ENCODE measurements at places on chromosomes 1 and 21.

GRCh38 chr1:201260648-201261311 is 22.5 kb upstream of the PKP1 start:
- no peak for DNase-seq

- DNase-seq: no peak
These were observed 374 bp downstream of the SH2D5 start for GRCh38 chr1:20732071-20732587.

GRCh38 chr1:224785622-224786021 is 143.9 kb upstream of the DNAH14 start:
- no peak for DNase-seq

GRCh38 chr1:227758366-227758765 is 23.1 kb downstream of the SNAP47 start:
- DNase-seq: no peak

GRCh38 chr1:110007046-110007830 is 22.7 kb downstream of the AHCYL1 start:
- peak; percentile 80 for DNase-seq

- no peak for DNase-seq
These were observed 30.7 kb downstream of the PPP2R5A start for GRCh38 chr1:212315907-212316306.

- no peak for DNase-seq
These were observed 24.8 kb upstream of the RNF19B start for GRCh38 chr1:32989160-32990050.

GRCh38 chr1:8226747-8227146 is 91.2 kb upstream of the SLC45A1 start:
- no peak for DNase-seq

DNA sequence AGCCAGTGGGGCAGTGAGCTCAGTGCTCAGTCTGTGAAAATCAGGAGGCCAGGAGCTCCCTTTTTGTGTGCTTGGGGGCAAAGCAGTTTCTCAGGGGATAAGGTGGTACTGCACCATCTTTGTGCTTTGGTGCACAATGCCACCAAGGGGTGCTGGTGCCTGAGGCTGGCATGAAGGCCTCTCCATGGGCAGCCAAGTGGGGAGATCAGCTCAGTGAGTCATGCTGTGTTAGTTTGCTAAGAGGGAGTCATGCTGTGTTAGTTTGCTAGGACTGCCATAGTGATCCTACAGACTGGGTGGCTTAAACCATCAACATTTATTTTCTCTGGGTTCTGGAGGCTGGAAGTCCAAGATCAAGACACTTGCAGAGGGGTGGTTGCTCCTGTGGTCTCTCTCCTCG is 428.1 kb downstream of the PRDM2 start:
- no peak for DNase-seq

DNA sequence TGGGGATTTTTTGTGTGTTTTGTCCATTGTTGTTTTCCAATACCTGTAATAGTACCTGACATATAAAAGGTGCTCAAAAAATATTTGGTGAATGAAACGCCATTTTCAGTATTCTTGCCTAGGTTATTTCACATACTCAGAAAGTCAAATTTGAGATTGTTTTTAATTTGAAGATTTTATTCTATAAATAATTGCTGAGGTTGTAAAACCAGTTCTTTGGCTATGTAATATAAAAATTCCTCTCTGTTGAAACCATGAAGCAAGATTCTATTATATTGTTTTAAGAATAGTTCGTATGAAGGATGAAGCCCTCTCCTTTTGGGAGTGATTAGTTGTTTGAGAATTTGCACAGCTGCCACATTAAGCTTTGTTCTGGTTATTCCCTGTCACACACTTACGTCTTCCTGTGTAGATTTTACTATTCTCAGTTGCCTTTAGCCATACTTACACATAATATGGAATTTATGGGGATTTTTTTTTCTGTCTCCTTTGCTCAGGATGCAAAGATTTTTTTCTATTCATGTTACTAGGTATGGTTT is 60.2 kb upstream of the MPC2 start:
- DNase-seq: no peak

DNA sequence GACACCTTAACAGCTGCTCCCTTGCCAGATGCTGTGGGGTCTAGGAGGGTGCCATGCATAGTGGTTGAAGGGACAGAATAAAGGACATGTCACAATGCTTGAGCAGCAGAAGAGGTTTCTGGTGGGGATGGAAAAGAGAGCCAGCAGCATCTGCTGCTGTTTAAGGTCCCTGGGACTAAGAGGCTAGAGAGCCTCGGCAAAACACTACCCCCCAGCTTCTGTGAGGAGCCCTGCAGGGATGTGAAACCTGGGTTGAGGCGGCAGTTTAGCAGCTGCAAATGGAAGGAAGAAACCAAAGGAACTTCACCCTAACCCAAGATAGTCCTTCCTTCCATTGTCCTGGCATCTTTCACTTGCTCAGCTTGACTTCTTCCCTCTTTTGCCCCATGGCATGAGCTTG is 39.4 kb downstream of the PLXNA2 start:
- no peak for DNase-seq

GRCh38 chr1:221794935-221795334 is 53.0 kb upstream of the DUSP10 start:
- no peak for DNase-seq

GRCh38 chr1:20199840-20200239 is 13.5 kb upstream of the PLA2G2C start:
- no peak for DNase-seq

GRCh38 chr21:35484851-35485250 is 435.7 kb upstream of the RUNX1 start:
- no peak for DNase-seq

DNA sequence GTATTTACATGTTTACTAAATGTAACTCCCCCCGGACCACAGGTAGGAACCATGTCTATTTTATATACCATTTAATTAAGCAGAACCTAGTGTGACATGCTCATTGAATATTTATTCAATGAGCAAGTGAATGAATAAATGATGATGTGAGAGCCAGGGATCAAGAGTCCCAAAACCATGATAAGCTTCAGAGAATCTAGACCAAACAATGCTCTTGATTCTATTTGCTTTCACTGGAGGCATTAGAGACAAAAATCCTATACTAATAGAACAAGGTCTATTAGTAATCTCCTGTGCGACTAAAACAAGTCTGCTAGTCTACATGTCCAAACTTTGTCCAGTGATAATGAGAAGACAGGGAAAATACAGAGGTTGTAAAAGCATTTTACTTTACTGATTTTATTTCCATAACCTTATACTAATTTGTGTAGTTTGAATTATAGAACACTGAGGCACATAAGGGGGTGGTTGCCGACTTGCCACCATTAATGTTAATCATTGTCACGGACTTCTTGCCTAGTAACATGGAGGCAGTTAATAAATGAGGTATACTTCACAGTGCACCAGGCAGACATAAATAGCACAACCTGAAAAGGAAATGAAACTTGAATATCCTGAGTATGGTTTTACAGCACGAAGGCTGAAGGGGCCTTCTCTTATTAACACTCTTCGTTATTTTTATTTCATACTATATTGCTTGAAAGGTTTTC is 69.8 kb downstream of the TBX15 start:
- no peak for DNase-seq

DNA sequence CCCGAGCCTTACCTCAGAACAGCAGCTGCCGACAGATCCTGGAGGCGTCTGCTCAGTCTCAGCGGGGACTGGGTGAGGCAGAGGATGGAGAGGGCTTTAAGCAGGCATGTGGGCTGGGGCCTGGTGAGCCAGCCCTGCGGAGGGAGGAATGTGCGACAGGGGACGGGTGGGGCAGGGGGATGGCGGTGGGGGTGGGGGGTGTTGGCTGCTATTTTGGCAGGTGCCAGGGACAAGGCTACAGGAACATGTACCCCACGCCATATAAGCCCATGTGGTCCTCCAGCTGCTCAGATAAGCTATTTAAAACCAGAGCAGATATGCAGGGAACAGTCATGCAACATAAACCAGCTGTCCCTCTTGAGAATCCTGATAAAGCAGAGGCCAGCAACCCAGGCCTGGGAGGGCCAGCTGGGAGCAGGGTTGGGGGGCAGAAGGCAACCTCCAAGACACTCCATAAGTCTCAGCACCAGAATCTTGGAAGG is at the start of gene TNNT2:
TSS of gene TNNT2 (minus strand) at position 70 of the 482 bp plus-strand sequence. CDS start 4,426 bp downstream, outside the sequence.
- DNase-seq: no peak

DNA sequence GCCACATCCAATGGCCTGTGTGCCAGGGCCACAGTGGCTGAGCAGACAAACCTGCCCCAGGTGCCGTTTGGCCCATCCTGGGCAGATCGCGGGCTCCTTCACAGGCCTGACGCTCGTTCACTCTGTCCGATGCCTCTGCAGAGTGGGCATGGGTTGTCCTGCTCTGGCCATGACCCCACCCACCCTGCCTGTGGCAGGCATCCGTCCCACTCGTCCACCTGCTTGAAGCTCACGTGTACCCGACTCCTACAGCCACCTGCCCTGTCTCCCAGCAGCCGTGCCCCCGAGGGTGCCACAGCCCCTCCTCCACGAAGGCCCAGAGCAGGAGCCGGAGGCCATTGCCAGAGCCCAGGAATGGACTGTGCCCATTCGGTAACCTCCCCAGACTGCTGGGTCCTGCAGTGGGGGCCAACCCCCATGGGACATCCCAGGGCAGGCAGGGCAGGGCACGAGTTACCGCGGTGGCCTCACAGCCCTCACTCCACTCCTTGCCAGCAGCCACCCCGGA is 41.9 kb downstream of the TRIM11 start:
- no peak for DNase-seq

DNA sequence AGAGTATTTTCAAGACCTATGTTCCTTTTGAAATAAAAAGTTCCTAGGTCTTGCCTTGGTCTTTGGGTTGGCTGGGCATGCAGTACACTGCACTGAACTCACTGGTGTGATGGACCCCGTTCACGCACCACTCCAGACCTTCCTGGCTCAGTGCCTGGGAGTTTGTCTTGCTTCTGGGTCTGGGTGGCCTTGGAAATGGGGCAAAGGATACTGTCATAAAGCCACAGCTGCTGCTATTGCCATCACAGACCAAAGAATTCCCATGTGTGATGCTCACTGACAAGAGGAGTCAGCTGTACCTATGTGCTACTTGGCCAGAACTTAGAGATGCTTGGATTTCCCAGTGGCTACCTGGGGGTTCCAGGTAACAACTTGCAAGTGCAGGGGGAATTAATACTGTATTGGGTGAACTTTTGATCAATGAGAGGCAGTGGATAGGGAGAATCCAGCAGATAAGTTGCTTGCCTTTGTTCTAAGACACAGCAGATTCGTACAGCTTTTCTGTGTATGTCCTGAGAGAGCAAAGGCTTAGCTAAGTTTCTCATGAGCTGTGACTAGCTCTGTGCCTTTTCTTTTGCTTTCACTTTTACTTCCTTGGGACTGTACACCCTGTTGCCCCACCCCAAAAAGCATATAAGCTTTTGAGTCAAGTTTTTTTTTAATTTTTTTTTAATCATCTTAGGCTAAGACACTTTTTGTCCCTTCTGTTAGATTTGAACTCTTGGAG is 115.3 kb downstream of the RUNX1 start:
- no peak for DNase-seq

DNA sequence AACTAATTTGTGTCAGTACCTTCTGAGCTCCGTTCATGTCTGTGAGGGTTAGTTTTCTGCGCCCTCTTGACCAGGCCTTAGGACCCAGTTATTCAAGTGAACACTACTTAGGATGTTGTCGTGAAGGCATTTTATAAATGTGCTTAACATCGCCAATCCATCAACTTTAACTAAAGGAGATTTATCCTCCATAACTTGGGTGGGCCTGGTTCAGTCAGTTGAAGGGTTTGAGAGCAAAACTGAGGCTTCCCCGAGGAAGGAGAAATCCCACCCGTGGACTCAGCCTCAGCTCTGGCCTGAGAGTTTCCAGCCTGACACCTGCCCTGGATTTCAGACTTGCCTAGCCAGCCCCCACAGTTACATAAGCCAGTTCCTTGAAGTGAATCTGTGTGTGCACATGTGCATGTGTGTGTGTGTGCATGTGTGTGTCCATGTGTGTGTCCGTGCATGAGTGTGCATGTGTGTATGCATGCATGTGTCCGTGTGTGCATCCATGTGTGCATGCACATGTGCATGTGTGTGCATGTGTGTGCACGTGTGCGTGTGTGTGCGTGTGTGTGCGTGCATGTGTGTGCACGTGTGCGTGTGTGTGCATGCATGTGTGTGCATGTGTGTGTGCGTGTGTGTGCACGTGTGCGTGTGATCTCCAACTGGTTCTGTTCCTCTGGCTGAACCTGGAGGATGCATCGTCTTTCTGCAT is 62.1 kb upstream of the PDE9A start:
- DNase-seq: no peak

- DNase-seq: no peak
These were observed 499.1 kb upstream of the RUNX1 start for GRCh38 chr21:35547946-35548774.
